NCI-H524 treated with DMSO at 0.1 percent for 48 hours (cell line): ENCODE measurements at places on chromosomes 1 and 21.
A peak's percentile ranks its signal among the peaks of the same experiment; 100 is the strongest.

- DNase-seq = no peak
Measured at GRCh38 chr21:31414263-31415000, 70.4 kb upstream of the TIAM1 start.

GRCh38 chr21:14557413-14557812, 11.3 kb upstream of the SAMSN1 start:
- DNase-seq = no peak

DNA sequence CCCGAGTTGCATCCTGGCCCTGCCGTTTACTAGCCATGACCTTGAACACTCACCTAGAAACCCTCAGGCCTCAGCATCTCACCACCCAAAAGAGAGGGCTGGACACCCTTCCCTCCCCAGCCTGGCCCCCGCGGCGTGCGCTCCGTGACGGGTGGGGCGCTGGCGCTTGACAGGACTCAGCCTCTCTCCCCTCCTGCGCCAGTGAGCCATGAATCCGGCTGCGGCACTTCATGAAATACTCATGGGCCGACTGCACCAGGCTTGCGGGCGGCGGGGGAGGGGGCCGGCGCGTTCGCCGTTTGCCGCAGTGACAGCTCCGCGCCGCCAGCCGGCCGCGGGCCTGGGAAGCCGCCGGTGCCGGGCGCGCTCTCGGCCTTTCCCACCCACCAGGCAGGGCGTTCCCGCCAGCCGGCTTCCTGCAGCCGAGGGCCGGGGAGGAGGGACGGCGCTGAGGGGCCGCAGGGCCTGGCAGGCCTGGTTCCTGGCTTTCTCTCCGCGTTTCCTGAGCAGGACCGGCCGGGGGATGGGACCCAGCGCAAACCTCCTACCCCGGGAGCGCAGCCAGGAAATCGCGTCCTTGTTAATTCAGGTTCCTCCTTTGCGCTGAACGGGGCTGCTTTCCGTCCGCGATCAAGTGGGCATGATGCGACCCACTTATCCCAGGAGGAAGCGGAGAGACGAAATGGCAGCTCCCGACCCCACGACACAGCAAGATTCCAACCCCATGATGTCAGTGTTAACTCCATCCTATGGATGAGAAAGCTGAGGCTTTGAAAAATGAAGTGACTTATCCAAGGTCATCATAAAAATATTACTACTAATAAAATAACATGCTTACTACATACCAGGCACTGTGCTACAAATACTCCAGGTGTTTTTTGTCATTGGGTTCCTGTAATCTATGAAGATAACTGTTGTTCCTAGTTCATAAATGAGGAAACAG, 9.1 kb upstream of the LUZP1 start:
- DNase-seq = no peak

DNA sequence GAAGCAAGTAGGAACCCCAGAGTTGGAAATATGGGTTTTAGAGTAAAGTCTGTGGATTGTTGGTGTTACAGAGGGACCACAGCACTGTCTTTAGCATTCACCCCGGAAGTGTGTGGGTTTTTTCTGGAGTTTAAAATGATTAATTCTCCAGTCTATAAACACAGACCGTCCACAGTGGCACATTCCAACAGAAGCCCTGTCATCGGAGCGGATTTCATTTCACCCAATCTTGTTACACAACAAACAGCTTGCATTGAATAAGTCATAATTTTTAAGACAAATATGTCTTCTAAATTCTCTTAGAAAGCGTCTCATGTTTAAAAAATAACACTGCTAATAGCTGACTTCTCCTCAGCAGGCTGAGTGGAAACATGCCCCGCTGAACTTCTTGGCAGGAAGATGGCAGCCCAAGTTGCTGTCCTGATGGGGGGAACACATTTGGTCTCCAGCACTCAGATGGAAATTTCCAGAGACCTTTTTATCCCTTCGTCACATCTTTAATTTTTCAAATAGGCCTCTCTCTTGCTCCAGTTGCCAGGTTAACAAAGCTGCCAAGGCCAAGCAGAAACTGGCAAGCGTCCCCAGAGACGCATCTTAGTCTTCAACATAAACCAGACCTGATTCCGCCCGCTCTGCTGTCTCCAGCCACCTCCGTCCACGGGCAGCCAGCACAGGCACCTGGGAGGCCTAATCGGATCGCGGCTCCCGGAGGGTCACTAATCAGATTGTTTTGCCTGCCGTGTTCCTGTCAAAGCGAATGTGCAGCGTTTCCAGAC, 28.8 kb upstream of the SLC19A1 start:
- no peak for DNase-seq

- DNase-seq = no peak
Measured at GRCh38 chr1:197787623-197788536, 12.6 kb upstream of the DENND1B start.

DNA sequence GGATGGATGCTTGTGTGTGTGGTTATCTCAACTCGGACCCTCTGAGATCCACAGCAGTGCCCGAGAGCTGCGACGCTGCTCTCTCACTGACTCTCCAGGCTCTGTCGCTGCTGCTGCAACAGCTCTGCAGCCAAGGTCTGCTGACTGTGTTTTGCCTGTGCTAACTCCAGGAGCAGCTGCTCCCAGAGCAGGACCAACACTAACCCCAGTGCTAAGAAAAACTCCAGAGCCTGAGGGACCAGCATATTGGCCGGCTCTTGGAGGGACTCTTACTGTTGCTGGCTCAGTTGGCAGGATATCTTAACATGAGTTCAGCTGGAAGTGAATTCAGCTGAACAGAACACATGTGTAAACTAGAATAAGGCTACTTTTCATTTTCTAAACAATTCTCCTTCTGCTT, 4.4 kb downstream of the LCE2C start:
- DNase-seq = no peak

DNA sequence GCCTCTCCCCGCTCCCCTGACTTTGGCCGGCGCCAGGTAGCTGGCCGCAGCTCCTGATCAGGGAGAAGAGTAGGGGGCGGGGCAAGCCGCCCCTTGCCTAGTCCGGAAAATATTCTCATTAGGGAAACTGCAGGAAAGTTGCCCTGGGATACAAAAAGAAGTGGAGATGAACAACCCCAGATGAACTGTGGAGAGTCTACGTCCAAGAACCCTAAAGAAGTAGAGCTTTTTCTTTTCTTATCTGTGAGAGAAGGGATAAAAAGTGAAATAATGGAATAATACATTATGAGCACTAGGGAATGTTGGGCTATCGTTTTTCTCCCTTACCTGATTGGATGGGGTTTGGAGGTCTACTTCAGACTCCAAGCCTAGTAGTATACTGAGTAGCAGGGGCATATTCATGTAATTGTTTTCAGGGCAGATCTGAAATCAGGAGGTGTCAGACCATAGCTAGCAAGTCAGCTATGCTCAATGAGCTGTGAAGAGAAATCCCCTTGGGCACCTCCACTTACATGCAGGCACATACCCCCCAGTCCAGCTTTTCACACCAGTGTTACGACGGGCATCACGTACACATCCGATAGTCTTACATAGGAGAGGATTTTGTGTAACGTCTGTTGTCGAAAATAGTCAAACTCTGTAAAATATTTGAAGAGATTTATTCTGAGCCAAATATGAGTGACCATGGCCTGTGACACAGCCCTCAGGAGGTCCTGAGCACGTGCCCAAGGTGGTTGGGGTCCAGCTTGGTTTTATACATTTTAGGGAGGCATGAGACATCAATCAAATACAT, 1.7 kb upstream of the DUSP10 start:
- no peak for DNase-seq

DNA sequence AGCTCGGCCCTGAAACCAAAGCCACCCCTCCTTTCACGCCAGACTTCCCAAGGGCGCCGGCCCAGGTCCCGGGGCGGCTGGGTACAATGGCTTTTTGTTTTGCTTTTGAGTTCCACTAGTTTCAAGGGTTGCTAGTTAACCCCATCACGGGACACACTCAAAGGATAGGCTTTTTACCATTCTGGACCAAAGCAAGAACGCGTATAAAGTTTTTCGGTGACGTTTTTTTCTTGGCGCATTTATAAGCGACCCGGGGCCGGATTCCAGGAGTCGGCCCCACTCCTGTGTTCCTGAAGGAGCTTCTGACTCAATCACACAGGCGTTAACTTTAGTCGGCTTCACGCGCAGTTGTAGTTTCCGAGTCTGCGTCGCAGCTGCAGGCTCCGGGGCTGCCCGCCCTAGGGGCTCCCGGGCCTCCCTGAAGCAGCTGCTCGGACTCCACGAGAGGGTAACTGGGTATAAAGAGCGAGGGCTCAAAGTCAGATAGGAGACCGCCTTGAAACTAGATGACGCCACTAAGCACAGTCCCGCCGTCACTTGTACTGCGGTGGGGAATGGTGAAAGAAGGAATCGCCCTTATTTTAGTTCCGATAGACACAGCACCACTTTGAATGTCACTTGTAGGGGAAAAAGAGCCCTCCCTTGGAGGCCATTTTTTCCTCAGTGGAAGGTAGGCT, 707 bp upstream of the KLHL21 start:
- no peak for DNase-seq

DNA sequence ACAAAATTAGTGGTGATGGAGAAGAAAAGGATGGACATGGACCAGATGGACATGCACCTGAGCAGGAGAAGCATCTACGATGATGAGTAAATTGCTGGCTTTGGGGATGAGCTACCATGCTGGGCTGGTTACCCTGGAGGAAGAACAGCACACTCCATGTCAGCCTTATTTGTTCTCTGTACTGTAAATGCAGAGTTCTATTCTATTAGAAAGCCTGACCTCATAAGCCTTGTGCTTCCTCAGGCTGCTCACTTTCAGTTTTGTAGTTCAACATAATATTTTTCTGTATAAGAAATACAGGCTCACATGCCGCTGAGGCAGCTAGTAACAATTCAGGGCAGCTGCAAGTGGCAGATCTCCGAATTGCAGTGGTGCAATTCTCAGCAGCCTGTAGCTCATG, 249.6 kb downstream of the PLA2G4A start:
- DNase-seq = no peak

DNA sequence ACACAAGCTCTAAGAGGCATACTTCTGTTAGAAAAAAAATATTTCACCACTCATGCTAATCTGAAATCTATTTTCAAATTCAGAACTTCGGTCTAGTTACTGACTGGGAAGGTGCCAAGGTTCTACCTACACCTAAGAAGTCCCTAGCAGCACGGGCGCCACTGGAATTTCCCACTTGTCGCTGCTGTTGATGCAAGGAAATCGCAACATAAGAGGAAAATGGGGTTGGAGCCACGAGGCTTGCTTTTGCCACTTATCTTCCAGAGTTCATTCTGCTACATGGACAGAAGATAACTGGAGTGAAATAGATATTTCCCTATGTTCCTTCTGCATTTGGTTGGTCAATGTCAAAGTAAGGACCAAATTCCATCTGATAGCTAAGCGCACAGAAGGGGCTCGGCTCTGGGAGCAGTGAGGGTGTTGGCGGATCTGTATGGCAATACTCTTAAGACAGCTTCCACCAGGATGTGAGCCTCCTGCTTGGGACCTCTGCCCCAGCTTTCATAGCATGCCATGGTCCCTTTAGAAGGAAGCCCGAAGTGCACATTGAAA, 47.2 kb downstream of the RCAN1 start:
- DNase-seq = no peak

DNA sequence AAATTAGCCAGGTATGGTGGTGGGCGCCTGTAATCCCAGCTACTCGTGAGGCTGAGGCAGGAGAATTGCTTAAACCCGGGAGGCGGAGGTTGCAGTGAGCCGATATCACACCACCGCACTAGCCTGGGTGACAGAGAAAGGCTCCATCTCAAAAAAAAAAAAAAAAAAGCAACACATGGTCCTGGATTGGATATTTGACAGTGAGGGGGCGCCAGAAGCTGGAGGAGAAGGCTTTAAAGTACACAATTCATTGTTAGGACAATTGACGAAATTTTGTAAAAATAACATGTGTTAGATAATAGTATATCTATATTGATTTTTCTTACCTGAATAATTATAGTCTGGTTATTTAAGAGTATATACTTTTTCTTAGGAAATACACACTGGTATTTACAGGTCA, 50.2 kb upstream of the USP25 start:
- no peak for DNase-seq

DNA sequence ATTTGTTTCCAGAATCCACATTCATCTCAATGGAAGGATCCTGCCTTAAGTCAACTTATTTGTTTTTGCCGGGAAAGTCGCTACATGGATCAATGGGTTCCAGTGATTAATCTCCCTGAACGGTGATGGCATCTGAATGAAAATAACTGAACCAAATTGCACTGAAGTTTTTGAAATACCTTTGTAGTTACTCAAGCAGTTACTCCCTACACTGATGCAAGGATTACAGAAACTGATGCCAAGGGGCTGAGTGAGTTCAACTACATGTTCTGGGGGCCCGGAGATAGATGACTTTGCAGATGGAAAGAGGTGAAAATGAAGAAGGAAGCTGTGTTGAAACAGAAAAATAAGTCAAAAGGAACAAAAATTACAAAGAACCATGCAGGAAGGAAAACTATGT, 2.6 kb downstream of the GADD45A start:
- DNase-seq = no peak

DNA sequence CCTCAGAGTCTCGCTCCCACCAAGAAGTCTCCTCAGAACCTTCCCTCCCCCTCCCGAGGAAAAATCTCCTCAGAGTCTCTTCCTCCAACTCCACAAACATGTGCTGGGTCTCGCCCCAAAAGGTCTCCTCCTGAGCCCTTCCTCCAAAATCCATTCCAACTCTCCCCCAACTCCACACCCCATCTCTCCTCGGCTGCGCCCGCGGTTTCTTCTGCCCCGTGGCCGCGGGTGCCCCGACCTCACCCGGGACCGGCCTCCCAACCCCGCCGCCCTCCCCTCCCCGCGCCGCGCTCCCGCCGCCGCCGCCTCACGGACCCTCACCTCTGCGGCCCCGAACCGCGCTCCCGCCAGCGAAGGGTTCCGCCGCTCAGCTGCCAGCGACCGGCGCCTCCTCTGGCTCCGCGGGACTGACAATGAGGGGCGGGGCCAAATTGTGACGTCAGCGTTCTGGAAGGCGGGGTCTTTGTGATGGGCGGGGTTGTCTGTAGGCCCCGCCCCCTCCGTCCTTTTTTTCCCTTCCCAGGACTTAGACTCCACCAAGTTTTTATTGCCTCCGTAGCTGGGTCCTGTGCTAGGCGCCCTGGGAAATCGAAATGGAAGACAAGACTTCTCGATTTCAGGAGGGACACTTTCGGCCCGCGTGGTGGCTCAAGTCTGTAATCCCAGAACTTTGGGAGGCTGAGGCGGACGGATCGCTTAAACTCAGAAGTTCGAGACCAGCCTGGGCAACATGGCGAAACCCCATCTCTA, at the start of gene LUZP1:
LUZP1 (minus strand) TSS at position 412 of the 750 bp plus-strand sequence.
- DNase-seq = peak; percentile 6

DNA sequence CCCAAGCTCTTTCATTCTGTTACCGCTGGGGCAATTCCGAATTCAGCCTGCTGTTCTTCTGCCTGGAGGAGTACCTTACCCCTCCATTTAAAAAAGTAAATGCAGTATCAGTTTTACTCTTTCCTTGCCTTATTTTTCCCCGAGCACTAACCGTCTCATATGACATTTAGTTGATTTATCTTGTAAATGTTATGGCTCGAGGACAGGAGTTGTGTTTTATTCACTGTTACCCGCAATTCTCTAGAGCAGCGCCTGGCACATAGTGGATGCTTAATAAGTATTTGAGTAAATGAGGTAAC, 425 bp upstream of the TADA1 start:
- DNase-seq = no peak

- no peak for DNase-seq
Measured at GRCh38 chr1:25425098-25426085, 4.8 kb upstream of the RHCE start.

GRCh38 chr1:216184126-216184680, 239.0 kb downstream of the USH2A start:
- no peak for DNase-seq
